Fibroblast of skin of back (primary cell): ENCODE measurements at places on chromosomes 12 and 14.

DNA sequence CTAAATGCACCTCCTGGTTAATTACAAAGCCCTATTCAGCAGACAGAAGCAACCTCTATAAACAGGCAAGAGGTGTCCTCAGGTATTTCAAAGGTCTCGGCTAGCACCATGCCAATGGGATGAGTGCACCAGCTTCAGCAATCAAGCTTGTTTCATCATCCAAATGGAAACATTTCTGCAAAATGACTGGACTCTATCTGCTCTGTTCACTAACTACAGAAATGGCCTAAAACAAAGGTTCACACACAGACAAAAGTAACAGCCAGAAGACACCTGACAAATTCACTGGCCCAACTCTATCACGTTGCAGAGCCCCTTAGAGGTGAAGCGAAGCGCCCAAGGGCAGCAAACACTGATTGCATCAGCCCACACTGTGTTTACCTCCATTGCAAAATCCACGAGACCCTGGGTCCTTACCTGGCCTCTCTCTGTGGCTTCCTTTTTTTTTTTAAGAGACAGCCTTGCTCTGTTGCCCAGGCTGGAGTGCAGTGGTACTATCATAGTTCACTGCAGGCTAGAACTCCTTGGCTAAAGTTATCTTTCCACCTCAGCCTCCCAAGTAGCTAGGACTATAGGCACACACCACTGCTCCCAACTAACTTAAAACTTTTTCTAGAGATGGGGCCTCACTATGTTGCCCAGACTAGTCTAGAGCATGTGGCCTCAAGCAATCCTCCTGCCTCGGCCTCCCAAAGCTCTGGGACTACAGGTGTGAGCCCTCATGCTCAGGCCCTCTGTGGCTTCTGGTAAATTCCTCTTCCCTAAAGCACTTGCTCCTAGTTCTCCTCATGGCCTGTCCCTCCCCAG lies 8.5 kb upstream of the SYNE3 start:
- peak; percentile 49 for DNase-seq

GRCh38 chr12:121751034-121751433 lies 38.5 kb downstream of the TMEM120B start:
- no peak for DNase-seq

GRCh38 chr14:103488960-103489359 lies 33.7 kb downstream of the CKB start:
- peak; percentile 78 for DNase-seq

GRCh38 chr12:52651726-52652261 lies at the start of gene KRT2:
TSS of gene KRT2 (minus strand) at chr12:52652211. CDS start at chr12:52652142, 69 bp downstream.
- DNase-seq, result no peak

DNA sequence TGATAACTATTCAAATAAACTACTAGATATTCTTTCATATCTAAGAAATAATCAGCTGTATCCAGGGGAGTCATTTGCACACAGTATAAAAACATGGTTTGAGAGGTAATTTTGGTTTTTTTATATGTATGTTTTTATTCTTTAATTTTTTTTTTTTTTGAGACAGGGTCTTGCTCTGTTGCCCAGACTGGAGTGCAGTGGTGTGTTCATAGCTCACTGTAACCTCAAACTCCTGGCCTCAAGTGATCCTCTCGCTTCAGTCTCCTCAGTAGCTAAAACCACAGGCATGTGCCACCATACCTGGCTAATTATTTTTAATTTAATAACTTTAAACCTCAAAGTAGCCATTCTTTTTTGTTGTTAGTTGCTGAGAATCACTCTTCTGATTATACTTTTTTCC lies 1.8 kb downstream of the PRORP start:
- no peak for DNase-seq

GRCh38 chr12:104471336-104471735 lies 14.6 kb downstream of the CHST11 start:
- DNase-seq, result no peak

GRCh38 chr12:122867691-122868461 lies 28.0 kb downstream of the VPS37B start:
- no peak for DNase-seq

GRCh38 chr12:3964439-3964838 lies 91.2 kb upstream of the PARP11 start:
- DNase-seq, result no peak

GRCh38 chr12:68239309-68239982 lies 13.8 kb upstream of the IL26 start:
- no peak for DNase-seq

GRCh38 chr14:77714926-77715325 lies 7.0 kb downstream of the SLIRP start:
- DNase-seq, result no peak

GRCh38 chr14:67666750-67667449 lies 7.5 kb downstream of the VTI1B start:
- peak; percentile 63 for DNase-seq

GRCh38 chr14:75831952-75832351 lies 149.8 kb downstream of the TGFB3 start:
- no peak for DNase-seq

DNA sequence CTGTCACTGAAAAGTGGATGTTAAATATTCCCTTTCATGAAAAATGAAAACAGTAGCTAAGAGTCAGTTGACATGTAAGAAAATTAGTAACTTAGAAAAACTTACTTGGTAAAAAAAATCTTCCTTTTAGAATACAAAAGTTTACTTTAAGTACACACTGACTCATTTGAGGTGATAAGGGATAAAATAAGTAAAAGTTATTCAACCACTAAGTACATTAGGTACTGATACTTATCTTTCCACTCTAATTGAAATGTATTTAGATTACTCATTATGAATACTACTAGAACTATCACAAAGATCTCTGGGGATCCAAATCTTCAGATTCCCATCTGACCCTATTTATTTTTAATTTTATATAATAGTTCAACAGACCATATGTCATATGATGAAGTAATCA lies 12.2 kb downstream of the SYCP3 start:
- no peak for DNase-seq

DNA sequence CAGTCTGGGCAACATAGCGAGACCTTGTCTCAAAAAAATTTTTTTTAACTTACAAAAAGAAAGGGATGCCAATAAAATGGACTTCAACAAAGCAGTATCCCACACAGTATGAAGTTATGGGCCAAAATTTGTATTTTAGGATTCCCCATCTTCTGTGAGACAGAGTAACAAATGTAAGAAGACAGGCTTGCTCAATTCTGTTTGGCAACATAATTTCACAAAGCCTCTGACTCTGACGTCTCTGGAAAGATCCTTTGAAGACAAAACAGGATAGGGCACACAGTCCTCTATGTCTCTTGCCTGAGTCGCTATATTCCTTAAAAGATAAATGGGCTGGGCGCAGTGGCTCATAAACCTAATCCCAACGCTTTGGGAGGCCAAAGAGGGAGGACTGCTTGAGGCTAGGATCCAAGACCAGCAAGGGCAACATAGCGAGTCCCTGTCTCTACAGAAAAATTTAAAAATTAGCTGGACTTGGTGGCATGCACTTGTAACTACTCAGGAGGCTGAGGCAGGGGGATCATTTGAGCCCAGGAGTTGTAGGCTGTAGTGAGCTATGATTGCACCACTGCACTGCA lies 1.1 kb upstream of the HOMEZ start:
- no peak for DNase-seq

DNA sequence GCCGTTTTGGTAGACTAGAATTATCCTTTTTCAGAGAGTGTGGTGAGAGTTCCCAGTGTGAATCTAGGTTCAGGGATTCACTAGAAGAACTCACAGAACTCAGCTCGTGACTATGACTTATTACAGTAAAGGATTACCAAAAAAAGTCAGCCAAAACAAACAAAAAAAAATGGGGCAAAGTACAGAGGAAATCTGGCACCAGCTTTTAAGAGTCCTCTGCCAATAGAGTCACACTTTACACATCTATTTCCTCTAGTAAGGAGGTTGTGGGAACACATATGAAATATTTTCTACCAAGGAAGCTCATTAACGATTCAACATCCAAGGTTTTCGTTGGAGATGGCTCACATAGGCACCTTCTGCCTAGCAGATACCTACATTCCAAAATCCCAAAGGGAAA lies 28.2 kb downstream of the TSPAN19 start:
- DNase-seq, result peak; percentile 26

DNA sequence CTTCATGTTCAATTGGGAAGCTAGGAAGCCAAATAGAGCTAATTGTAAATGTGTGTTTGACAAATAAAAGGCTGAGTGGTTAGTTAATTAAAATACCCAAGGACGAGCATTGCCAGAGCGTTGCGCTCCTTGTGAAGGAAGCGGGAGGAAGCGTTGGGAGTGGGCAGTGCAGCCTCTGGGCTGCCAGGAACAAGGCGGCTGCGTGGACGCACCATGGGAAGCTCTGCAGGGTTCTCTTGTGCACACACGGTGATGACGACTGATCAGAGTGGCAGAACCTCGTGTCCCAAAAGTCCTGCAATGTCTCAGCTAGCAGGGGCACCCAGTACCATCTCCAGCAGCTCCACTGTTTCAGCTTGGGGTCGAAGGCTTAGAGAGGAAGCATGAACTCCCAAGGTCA lies 546.6 kb upstream of the TMEM132C start:
- no peak for DNase-seq

DNA sequence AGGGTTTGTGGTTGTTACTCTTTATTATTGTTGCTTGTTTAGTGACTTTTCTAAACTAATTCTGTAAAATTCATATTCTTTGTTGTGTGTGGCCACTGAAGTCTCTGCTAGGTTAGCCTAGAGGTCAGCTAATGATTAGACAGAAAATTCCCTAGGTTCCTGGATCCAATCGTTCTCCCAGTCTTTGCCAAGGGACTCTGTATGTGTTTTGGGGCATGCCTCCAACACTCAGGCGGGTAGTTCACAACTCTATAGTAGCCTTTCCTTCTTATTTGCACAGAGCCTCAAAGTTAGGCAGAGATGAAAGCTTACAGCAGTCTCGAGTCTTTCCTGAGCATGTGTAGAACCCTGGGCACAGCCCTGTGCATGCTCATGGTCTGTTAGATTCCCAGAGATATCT lies 32.7 kb upstream of the RIN3 start:
- no peak for DNase-seq

- DNase-seq, result no peak
Measured at GRCh38 chr12:88303335-88303734, 161.2 kb downstream of the TMTC3 start.

- DNase-seq, result peak; percentile 97
Measured at GRCh38 chr12:104280717-104281458, 22.7 kb upstream of the EID3 start.
